Panc1 (cell line): ENCODE measurements at places on chromosomes 11 and 22. TPM values are rescaled to one million over a fixed set of nuclear protein-coding genes. Genes with fewer than 3 reads are reported as not detected.

The OR5A1 gene
- not detected for total RNA-seq

DNA sequence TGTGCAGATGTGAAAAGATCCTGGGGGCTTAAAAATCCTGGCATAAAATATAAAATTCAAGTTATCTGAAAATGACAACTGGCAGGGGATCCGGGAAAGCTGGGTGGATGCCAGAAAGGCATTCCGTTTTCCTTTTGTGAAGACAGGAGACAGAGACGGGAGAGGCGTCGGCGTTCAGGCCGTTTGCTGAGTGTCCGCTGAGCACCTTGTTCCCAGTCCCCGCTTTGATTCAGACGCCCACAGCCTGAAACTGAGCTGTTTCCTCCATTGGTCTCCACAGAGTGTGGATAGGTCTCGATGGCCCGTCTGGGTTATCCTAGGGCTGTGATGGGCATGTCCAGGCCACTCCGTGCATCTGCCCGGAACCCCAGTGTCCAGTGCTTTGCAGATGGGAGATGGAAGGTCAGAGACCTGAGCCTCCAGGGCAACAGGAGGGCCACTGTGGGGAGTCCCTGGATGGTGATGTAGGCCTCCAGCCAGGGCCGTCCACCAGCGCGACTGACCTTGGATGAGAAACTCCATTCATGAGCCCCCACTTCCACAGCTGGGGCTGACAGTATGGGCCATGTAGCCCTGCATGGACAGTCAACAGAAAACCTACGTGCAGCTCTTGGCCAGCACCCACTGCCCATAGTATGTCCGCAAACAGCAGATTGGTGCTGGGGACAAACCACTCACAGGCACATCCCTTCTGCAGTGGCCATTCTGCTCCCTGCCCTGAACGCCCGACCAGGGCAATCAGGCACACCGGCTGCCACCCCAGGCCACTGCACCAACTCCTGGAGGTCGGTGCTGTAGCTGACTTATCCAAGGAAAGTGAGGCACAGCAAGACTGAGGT is 11.6 kb downstream of the MRGPRF start:
- DNase-seq = no peak
- H3K27me3 ChIP-seq = no peaks in the 10 kb centered on the region
- H3K4me3 ChIP-seq = no peak overlapping the region
- no peak overlapping the region for H3K27ac ChIP-seq
- H3K4me1 ChIP-seq = peaks cover 7% of the 10 kb centered on the region

GRCh38 chr11:69515271-69516245 is 34.1 kb downstream of the LINC01488 start:
- no peaks in the 10 kb centered on the region for H3K4me1 ChIP-seq
- no peak overlapping the region for H3K27ac ChIP-seq
- no peak for DNase-seq
- H3K4me3 ChIP-seq = no peak overlapping the region
- no peaks in the 10 kb centered on the region for H3K36me3 ChIP-seq

The GTPBP1 gene
- total RNA-seq = 25.5 TPM

DNA sequence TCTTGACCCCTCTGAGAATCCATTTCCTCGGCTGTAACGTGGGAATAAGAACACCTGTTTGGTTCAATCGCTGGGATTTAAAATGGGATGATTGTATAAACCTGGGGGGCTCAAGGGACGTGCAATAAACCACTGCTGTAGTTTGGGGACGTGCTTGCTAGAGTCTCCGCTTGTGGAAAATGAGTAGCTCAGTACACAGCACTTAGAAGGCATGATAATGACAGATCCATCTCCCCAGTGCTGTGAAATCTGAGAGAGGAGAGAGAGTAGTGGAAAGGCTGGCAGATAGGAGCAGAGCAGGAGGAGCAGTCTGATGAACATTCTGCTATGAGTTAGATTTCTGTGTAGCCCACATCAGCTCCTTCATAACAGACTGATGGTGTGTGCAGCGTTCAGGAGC is 256.5 kb downstream of the MN1 start:
- no peaks in the 10 kb centered on the region; the same call in 1 of the 2 replicates for H3K27me3 ChIP-seq
- no peaks in the 10 kb centered on the region for H3K36me3 ChIP-seq
- H3K27ac ChIP-seq = no peak overlapping the region
- no peaks in the 10 kb centered on the region for H3K4me1 ChIP-seq
- H3K4me3 ChIP-seq = no peak overlapping the region
- no peak for DNase-seq

The POU2AF3 gene
- 0.64 TPM for total RNA-seq
